Fibroblast of pulmonary artery (primary cell): ENCODE measurements at places on chromosomes 6 and 20.
A peak's percentile ranks its signal among the peaks of the same experiment; 100 is the strongest.

DNA sequence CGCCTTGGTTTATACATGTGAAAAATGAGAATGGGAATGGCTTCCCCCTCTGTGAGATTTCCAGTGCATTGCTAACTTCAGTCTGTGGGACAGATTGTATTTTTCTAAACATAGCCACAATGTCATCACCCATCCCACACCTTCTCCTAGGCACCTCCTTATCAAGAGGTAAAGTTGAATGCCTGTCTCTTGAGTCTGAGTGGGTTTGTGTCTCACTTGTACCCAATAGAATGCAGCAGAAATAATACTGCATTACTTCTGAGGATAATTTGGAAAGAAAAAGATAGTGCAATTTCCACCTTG, 27.9 kb downstream of the RIN2 start:
- DNase-seq: no peak

- DNase-seq: no peak
These were observed 124.2 kb upstream of the GMDS start for GRCh38 chr6:2369606-2370005.

DNA sequence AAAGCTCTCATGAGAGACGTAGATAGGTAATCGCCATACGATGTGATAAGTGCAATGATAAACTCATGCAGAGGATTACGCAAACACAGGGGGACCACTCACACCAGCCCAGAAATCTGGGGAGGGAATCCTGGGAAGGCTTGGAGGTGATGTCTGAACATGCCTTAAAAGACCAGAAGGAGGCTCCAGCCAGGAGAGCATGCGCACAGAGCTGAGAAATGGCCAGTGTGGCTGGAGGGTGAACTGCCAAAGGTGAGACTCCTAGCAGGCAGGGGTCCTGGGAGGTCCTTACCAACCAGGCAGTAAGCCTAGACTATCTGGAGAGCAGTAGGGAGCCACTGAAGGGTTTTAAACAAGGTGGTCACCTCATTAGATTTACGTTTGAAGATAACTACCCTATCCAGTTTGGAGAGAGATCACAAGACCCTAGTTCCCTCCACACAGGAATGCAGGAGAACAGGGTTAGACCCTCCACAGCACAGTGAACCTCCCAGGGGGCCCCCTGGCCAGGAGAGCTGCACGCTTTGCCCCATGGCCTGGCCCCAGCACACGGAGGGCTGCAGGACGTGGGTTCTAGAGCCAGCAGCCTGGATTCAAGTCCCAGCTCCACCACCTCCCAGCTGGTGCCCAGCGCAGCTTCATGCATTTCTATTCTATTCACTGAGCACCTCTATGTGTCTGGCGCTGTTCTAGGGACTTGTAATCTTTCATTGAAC, 13.1 kb downstream of the MDFI start:
- DNase-seq: no peak

- peak; percentile 93 for DNase-seq
These were observed 46.4 kb upstream of the NT5E start for GRCh38 chr6:85403331-85404015.

DNA sequence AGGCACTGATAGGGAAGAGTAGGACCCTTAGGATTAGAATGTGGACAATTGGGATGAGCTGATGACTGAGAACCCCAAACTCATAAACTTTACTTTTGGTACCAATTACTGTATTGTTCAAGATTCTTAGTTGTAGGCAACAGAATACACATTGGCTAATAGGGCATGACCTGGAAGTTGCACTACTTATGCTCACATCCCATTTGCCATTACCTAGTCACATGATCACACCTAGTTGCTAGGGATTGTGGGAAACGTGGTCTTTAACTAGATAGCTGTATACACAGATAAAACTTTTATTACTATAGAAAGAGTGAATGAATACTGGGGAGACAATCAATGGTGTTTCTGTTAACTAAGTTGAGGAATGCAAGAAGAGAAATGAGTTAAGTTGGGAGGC, 113.4 kb upstream of the AKIRIN2 start:
- no peak for DNase-seq

DNA sequence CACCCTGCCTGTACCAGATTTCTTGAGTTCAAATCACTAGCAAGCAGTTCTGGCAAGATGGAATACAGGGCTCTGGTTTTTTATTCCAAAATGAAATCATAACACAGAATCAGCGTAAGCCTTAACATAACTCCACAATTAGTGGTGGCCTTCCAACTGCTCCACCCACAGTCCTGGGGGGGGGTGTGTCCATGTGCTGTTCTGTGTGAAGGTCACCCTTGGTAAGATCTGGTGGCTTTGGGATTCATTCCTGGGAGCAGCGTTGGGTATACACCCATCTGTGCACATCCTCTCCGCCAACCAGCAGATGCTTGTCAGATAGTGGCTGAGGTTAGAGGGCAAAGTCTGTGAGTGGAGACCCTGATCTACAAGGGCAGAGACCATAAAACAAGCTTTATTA, 49.9 kb upstream of the CD83 start:
- DNase-seq: no peak

DNA sequence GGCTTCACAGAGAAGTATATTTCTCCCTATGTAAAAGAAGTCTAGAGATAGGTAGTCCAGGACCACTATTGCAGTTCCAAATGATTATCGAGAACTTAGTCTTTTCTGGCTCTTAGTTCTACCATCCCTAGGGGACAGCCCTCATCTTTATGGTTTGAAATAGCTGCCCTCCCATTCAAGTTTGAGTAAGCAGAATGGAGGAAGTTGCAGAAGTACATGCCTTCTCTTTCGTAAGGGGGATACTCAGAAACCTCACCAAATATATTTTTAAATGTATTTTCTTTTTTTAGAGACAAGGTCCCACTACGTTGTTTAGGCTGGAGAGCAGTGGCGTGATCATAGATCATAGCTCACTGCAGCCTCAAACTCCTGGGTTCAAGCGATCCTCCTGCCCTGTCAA, 236.8 kb upstream of the RREB1 start:
- DNase-seq: no peak

- DNase-seq: no peak
These were observed 300.0 kb upstream of the MAN1A1 start for GRCh38 chr6:119649531-119649930.

GRCh38 chr6:33061987-33062386, 11.5 kb downstream of the HLA-DPA1 start:
- peak; percentile 38 for DNase-seq

DNA sequence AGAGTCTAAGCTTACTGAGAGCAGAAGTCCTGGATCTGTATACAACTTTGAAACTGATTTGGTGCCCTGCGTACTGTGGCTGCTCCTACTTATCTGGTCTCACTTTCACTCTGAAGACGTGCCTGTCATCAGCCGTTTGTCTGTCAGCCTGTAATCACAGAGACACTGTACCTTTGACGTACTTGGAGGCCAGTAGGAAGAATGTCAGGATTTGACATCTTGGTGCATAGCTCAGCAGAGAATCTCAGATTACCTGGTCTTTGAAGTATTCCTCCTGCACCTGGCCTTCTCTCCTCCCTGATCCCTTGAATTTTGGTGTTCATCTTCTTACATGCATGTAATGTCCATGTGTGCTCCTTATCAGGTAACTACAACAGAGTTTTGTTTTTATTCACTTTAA, 37.7 kb downstream of the DSE start:
- DNase-seq: no peak

GRCh38 chr6:27890445-27891319, 21.5 kb downstream of the OR2B2 start:
- DNase-seq: peak; percentile 97

DNA sequence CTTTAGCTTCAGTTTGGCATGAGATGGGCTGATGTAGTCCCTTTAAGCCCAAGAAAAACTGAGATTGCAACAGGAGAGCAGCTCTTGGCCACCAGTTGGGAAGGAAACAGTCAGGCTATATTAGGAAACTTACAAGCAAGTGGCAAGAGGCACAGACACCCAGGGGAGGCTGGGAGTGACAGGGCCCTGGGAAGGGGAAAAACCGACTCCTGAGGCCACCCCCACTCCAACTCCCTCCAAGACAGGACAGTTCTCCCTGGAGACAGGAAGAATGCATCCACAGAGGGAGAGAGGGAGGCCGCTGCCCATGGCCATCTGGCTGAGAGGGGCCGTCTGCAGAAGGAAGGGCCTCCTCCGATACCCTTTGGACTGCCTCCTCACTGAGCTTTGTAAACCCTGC, 20.5 kb downstream of the JPH2 start:
- DNase-seq: peak; percentile 69

GRCh38 chr20:38049800-38050199, 16.3 kb downstream of the RPRD1B start:
- DNase-seq: peak; percentile 64

DNA sequence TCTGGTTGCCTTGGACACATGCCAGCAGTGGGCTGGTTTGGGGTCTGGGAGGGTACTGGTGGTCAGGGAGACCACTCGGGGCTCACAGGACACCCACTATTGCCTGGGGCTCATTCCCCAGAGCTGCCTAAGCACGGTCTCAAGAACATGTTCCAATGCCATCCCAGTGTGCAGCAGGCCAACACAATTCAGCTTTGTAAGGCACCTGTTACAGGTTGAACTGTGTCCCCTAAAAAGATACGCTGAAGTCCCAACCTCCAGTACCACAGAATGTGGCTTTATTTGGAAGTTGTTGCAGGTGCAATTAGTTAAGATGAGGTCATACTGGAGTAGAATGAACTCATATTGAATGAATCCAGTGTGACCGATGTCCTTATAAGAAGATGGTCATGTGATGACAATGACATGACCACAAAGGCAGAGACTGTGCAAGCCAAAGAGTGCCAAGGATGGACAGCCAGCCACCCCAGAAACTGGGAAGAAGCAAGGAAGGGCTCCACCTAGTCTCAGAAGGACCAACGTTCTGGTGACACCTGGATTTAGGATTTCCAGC, 13.5 kb upstream of the MAS1 start:
- no peak for DNase-seq

DNA sequence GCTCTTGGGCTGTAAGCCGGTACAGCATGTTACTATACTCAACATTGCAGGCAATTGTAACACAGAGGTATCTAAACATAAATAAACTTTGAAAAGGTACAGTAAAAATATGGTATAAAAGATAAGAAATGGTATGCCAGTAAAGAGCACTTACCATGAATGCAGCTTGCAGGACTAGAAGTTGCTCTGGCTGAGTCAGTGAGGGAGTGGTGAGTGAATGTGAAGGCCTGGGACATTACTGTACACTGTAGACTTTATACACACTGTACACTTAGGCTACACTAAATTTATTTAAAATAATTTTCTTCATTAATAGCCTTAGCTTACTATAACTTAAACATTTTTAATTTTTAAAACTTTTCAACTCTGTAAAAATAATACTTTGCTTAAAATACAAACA, 37.8 kb upstream of the ANKEF1 start:
- no peak for DNase-seq

- DNase-seq: peak; percentile 68
These were observed 12.1 kb upstream of the C20orf203 start for GRCh38 chr20:32685541-32686529.

- DNase-seq: no peak
These were observed 35.0 kb upstream of the PNRC1 start for GRCh38 chr6:89045576-89045975.

DNA sequence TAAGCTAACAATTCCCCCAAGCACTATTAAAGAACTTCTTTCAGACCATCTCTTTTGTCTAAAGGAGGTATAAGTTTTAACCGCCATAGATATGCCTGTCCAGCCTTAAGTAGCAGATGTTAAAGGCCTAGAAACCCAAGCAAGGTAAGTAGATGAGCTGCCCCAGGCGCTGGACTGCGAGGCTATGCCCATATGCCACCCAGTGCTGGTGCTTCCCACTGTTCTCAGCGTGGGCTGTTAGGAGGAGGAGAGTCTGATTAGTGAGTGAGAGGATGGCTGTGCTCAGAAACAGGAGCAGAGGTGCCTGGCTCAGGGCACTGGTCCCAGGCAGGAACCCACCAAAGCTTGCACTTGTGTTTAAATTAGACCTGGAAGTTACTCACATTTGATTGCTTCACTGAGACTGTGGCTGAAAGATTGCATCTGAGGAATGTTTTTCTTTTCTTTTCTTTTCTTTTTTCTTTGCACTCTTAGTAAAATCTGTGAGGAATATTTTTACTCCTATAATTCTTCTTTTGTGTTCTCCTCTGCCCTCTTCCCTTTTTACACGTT, 32.2 kb downstream of the PRPH2 start:
- DNase-seq: peak; percentile 38

GRCh38 chr6:20918868-20919267, 384.6 kb downstream of the CDKAL1 start:
- peak; percentile 25 for DNase-seq

DNA sequence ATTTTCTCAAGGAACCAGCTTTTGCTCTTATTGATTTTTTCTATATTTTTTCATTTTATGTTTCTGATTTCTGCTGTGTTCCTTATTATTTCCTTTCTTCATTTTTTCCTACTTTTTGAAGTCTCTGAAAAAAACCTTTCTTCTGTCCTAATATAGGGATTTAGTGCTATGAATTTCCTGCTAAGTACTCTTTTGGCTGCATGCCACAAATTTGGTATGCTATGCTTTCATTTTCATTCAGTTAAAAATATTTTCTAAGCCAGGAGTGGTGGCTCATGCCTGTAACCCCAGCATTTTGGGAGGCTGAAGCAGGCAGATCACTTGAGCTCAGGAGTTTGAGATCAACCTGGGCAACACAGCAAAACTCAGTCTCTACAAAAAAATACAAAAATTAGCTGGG, 30.6 kb downstream of the SIRPD start:
- peak; percentile 37 for DNase-seq

DNA sequence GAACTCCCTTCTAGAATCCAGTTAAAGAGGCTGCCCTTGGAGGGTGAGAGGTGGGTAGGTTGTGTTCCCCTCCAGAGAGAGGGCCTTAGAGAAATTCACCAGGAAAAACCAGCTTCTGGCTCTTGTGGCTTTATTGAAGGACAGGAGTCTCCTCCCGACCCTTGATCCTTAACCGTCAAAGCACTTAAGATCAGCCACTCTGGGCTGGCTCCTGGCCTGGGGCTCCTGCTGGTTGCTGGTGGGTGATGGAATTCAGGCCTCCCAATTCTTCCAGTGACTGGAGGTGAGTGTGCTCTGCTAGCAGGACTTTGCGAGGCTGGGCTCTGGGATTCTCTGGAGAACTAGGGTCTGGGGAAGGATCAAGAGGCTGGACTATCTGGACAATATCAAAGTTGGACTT, 75.6 kb upstream of the LGSN start:
- no peak for DNase-seq

- no peak for DNase-seq
These were observed 431.6 kb downstream of the GJA1 start for GRCh38 chr6:121867095-121867494.

DNA sequence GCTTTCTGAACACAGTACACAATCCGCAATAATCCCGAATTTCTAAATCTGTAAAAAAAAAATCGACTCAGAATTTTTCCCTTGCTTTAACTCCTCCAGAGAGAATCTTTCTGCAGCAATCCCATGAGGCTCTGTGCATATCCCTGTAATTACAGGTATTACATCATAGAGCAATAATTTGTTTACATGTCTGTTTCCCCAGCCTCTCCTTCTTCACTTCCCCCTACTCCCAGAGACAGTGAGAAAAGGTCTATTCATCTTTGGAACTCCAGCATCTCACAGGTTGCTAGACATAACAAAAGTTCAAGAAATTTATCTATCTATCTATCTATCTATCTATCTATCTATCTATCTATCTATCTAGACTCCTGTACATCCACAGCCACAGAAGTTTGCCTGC, 26.0 kb downstream of the KLHL31 start:
- DNase-seq: no peak
